ENCODE measurements at places on chromosomes 2 and 18. TPM values are rescaled to one million over a fixed set of nuclear protein-coding genes. Genes with fewer than 3 reads are reported as not detected.
A peak's percentile ranks its signal among the peaks of the same experiment; 100 is the strongest.

RAB6C gene
- total RNA-seq, result 0.41 TPM

HRH4 gene
- total RNA-seq, result not detected

FBLN7 gene
- 0.41 TPM for total RNA-seq

SPP2 gene
- not detected for total RNA-seq

DNA sequence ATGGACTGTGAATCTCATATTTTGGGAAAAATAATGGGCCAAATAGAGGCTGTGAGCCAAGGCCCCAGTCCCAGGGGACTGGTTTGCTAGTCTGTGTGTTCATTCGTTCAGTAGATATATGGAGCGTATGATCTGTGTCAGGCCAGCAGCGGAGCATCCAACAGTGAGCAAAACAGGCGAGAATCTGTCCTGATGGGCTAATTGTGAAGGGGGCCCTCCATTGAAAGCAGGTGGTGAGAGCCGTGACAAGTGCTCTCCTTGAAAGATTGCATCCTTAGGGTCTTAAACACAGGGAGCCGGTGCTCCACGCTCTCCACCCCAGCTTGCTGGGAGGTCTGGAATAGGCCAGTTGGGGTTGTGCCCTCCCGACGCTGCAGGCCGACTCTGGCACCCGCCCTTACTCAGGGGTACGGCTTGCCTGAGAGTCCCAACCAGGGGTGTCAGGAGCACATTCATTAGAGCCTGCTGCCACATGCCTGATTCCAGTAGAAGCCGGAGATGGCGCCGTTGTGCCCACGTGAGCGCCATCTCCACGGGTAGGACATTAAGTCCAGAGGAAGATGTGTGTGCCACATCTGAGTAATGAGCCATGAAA lies 213.3 kb downstream of the SH3RF3 start:
- no peak for DNase-seq

GRCh38 chr2:126367361-126367760 lies 288.6 kb upstream of the GYPC start:
- DNase-seq, result no peak

GRCh38 chr18:58536202-58536516 lies 92.7 kb downstream of the ALPK2 start:
- DNase-seq, result no peak

- peak; percentile 30 for DNase-seq
Observed at GRCh38 chr2:439556-440402, 151.9 kb upstream of the ALKAL2 start.

DNA sequence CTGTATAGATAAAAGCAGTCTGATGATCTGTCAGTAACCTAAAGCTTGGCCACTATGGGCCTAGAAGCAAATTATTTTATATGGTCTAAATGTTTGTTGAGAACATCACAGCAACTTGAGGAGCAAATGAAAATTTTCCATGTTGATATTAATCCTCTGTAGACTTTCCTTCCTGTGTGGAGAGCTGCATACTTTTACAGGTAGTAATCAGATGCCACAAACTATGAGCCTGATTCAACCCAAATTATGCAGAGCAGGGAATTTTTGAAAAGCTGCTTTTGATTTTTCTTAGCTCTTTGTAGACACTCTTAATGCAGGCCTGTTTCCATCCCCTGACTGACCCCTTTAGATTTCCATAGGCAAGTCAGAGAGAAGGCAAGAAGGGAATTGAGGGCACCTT lies 17.3 kb downstream of the PAX3 start:
- DNase-seq, result no peak

- DNase-seq, result no peak
Observed at GRCh38 chr2:80122675-80123074, 181.9 kb downstream of the LRRTM1 start.

GRCh38 chr2:10675131-10675530 lies 14.6 kb downstream of the NOL10 start:
- no peak for DNase-seq

DNA sequence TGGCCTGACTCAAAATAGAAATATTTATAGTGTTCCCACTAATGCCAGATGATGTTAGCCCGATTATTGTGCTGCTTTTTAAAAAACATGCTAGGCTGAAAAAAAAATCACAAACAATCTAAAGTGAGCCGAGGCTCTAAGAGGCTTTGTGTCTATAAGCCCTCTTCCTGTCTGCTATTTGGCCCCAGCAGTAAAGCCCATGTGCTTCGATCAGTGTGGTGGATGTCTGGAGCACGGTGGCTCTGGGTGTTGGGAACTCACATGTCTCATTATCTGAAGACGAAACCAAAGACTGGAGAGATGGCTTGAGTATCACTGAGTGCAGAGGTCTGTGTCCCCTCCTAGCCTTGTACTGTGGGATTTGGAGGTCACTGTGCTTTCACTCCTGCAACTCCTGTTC lies 55.1 kb downstream of the INO80C start:
- no peak for DNase-seq

All from frontal cortex (tissue), 4 donors.